ENCODE measurements at places on chromosomes 5 and 9.

DNA sequence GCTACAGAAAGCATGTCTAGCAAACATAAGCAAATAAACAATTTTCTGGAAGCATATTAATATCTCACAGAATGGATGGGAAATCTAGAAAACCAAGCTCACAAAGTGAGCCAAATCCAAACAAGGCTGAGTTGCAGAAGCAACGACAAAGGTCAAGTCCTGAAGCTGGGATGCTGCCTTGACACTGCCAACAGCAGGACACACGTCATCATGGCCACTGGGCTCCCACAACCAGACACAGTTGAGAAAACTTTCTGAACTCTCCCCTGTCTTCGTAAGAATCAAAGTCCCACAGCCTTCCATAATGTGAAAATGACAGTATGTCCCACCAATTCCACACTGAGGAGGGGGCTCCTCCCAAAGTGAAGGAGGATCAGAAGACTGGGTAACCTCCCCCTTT lies 37.6 kb downstream of the EPB41L4A start:
- DNase-seq, result no peak

- peak; percentile 40 for DNase-seq
Observed at GRCh38 chr5:164353155-164353554, 847.7 kb downstream of the MAT2B start.

- DNase-seq, result no peak
Observed at GRCh38 chr9:124454296-124454695, 4.0 kb downstream of the ADGRD2 start.

DNA sequence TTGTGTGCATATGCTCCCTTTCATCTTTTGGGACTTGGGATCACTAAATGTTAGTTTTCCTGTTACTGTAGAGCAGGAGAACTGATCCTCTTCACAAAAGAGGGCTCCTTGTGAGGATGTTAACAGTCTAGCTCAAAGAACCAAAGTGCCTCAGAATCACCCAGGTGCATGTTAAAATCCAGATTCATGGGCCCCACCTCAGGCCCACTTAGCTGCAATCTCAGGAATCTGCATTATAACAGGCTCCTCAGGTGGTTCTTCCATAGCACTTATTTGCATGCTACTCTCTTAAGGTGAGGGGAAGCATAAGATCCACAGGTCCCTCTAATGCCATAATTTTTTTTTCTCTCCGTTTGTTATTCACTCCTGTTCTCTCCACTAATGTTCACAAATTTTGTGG lies 14.8 kb upstream of the MEF2C start:
- DNase-seq, result no peak

DNA sequence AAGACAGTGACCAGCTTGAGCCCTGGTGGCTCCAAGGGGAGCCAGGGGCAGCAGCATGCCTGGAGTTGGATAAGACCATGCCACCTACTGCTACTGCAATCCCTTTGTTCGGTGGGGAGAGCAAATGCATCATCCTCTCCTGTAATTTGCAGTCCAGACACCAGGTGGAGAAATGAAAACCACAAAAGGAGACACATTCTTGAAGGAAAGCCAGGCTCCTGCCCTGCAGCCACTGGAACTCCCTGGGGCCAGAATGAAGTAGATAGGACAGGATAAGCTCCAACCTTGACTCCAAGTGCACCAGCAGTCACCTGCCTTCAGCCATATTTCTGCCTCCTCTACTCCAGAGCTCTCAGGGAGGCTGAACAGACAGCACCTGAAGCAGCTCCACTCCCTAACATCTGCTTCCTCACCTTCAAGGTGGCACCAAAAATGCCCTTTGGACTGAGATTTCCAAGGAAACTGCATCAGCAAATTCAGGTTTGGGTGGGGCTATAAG lies 65.1 kb upstream of the IQGAP2 start:
- DNase-seq, result peak; percentile 53

GRCh38 chr9:122336866-122337555 lies 33.8 kb upstream of the PTGS1 start:
- no peak for DNase-seq

DNA sequence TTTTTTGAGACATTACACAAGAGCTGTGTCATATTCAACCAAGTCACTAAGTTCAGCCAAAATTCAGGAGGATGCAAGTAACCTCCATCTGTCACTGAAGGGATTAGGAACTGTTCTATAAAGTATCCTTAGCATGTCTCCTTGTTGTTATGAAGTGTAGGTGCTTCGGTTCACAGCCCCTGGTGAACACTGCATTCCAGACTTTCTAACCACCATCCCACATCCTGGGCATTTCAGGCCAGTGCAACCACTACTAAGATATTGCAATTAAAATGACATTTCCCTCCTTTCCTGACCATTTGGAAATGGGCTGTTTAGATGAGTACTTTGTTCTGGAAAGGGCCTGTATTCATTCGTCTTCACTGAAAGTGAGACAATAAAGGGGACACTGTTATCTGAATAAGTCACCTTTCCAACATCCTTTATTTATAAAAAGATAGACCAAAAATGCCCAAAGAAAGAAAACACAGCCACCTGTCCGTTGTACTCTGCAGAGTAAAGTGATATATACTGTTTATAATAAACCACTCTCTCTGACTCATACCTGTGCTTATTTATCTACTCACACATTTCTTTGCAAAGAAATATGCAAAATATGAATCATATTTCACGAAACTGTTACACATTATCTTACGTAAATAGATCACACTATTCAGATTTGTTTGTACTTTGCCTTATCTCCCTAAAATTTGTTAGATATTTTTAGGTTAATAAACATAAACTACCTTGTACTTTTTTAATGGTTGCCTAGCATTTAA lies 861.9 kb downstream of the CDH18 start:
- no peak for DNase-seq

DNA sequence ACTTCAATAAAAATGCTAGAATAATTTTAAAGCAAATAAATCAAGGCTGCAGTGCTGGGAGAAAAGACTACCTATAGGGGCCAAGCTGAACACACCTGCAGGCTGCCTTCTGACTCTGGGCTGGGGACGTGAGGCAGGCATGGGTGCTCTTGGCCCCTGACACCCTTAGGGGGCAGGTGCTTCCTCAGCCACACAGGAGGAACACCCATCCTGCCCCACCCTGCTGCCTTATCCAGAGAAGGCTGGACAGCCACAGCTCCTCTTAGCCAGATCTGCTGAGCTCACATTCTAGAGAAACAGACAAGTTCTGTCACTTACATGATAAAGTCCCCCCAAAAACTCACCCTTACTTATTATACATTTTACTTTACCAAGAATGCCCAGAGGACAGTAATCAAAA lies 6.6 kb upstream of the LMX1B start:
- no peak for DNase-seq

GRCh38 chr9:124527781-124528180 lies 20.6 kb upstream of the NR5A1 start:
- DNase-seq, result no peak

- no peak for DNase-seq
Observed at GRCh38 chr5:169592937-169593650, 9.5 kb downstream of the SPDL1 start.

GRCh38 chr5:177086654-177087397 lies at the start of gene FGFR4:
Gene FGFR4 (plus strand): TSS chr5:177086915. CDS start chr5:177089603, 2,688 bp downstream.
- DNase-seq, result peak; percentile 82

DNA sequence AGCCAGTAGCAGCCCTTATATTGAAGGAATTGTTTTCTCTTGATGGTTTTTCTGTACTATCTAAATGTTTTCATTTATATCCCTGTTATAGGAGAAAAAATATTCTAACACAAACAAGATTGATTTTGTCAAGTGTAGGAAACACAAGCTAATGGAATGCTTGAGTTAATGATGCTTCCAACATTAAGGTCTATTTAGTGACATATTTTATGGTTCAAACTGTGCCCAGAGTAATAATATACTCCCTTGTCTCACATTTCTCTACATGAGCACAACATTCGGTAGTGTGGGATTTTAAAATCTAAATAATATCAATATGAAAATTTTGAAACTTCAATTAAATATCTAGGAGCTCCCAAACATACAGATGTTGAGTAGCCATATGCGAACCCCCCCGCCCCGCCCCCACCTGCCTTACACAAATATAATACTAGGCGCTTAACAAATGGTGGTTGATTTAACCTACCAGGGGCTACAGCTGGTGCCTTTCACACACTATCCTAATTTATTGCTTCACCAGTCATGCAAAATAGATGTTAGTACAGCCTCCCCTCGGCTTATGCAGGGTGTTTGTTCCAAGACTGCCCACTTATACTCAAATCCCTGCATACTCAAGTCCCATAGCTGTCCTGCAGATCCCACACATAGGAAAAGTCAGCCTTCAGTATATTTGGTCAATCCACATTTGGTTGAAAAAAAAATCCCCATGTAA lies 124.1 kb upstream of the ACO1 start:
- peak; percentile 66 for DNase-seq

DNA sequence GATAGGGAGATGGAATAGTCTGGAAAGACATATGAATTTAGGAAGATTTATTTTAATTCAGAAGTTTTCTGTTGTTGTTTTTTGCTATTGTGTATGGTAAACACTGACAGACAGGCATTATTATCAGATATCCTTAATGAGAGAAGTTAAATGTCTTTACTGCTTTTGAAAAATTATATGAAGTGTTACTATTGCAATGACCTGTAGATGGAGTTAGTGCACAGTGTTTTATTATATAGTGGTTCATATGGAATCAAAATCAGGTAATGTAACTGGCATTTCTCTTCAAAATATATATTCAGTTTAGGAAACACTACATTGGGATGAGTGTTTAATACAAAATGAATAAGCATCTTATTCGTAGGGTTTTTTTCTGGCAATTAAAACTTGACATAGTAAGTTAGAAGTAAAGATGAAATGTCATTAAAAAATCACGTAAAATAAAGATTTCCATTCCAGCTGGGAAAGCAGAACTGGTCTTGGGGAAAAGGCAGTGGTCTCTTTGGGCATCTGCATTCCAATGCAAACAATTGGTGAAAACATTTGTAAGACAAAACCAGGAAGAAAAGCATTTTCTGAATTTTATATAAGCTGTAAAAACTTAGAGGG lies 3.9 kb downstream of the GABRA1 start:
- DNase-seq, result no peak

DNA sequence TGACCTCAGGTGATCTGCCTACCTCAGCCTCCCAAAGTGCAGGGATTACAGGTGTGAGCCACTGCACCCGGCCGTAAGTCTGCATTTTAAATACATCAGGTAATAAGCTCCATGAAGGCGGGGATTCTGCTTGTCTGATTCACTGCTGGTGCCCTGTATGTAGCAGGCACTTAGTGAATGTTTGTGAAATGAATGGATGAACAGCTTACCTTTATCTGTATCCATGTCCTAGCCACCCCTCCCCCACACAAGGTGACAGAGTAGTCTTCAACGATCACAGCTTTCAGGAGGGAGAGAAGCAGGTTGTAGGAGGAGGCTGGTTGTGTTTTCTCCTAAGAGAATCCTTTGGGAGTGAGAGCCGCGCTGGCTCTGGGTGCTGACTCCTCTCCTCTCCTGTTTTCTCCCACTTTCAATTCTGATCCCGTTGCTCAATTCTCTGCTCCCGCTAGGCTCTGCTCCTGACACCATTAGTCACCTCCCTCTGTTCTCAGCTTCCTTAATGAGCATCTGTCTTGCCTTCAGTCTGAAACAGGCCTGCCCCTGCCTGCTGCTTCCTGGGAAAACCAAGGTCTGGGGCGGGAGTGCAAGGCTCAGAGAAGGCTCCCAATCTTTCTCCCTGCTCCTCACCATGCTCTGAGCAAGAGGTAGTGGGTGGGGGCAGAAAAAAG lies 88.8 kb upstream of the CTNNA1 start:
- DNase-seq, result no peak

GRCh38 chr5:83531661-83532060 lies 60.1 kb downstream of the VCAN start:
- peak; percentile 20 for DNase-seq

GRCh38 chr9:70910598-70910997 lies 210.8 kb downstream of the TRPM3 start:
- no peak for DNase-seq

DNA sequence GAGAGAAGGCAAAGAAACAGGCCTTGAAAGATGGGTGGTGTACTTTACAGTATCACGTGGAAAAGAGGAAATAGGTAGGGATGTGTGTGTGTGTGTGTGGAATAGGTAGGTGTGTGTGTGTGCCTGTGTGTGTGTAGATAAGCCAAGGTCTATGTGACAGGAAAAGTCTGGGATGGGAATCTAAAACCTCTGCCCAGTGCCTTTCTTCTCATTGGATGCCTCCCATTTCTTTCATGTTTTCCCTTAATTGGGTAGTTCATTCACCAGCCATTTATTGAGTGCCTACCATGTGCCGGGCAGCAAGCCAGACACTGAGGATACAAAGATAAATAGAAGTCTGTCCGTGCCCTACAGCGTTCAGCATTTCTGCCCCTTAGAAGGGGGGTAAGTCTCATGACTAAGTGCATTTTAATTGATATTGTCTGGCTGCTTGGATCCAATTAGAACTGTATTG lies 1.0 kb downstream of the URM1 start:
- no peak for DNase-seq

DNA sequence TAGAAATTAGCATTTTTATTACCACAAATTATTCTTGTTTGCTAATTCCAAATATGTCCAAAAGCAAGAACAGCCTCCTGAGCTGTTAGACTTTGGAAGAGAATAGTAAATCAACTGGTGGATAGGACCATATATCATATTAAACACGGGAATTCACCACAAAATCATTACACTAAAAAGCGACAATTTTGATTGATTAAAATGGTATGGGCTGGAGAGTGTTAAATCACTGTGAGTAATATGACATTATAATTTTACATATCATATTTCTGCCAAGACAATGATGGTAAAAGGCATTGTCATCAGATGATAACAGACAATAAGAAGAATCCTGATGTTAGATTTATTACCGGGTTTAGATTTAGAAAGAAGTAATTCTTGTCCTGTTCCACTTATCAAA lies 107.2 kb upstream of the ARRDC3 start:
- no peak for DNase-seq

GRCh38 chr5:62093976-62094375 lies 212.0 kb upstream of the KIF2A start:
- peak; percentile 89 for DNase-seq

DNA sequence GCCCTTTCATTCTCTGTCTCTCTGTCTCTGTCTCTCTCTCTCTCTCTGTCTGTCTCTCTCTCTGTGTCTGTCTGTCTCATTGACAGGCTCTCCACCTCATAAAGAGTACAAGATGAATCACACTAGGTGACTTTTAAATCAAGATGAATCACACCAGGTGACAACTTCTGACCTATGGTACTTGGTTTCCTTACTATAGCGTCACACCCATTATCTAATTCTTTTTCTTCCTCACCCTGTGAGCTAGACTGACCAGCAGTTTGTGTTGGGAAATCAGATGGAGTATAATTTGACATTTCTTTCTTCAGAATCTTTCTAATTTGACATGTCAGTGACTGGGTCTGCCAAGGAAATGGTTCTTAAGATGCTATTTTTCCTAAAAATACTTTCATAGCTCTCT lies 232.9 kb downstream of the ARRDC3 start:
- no peak for DNase-seq

Measured in renal pelvis (tissue), 12 donors.